ENCODE measurements at places on chromosomes 12 and 14.
A peak's percentile ranks its signal among the peaks of the same experiment; 100 is the strongest.

DNA sequence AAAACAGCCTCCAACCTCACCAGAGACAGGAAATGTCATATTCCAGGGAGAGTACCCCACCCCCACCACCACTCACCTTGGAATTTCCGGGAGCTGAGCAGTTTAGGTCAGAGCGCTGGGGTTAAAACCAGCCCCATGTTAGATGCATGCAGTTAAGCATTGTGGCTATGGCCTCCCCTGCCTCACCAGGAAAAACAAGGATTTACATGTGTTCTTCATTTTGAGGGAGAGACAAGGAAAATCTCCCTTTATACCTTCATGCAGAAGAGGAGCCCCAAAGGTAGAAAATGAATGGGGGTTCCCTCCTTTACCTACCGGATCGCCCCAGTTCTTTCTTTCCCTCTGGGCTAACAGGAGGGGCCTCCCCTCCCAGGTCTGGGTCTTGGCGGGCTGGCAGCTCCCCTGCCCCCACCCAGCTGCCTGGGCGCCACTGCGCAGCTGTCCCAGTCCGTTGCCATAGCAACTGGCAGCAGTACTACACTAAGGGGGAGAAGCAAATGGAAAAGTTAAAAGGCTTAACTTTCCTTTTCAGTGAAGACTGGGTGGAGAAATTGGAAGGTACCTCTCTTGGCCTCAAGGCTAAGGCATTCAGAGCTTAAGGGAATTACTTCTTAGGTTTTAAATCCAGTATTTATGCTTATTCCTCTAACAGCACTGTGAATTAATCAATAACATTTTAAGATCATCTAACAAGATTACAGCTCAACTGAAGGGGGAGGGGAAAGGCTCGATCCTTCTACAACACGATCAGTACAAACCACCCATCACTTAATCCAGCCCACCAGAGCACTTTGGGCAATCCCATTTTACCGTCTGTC is 20.5 kb downstream of the CBX5 start:
- H3K36me3 ChIP-seq = peaks cover 20% of the 10 kb centered on the region
- H3K4me1 ChIP-seq = peaks cover 59% of the 10 kb centered on the region
- H3K27me3 ChIP-seq = no peaks in the 10 kb centered on the region
- H3K27ac ChIP-seq = peak overlapping the region; percentile 97
- H3K4me3 ChIP-seq = peak overlapping the region; percentile 88
- peak; percentile 84 for DNase-seq

- no peak overlapping the region for H3K4me3 ChIP-seq
- H3K4me1 ChIP-seq = peaks cover 23% of the 10 kb centered on the region
- peaks cover 4% of the 10 kb centered on the region for H3K27me3 ChIP-seq
- H3K27ac ChIP-seq = no peak overlapping the region
Measured at GRCh38 chr14:64910847-64911495, 3.3 kb upstream of the CHURC1 start.

DNA sequence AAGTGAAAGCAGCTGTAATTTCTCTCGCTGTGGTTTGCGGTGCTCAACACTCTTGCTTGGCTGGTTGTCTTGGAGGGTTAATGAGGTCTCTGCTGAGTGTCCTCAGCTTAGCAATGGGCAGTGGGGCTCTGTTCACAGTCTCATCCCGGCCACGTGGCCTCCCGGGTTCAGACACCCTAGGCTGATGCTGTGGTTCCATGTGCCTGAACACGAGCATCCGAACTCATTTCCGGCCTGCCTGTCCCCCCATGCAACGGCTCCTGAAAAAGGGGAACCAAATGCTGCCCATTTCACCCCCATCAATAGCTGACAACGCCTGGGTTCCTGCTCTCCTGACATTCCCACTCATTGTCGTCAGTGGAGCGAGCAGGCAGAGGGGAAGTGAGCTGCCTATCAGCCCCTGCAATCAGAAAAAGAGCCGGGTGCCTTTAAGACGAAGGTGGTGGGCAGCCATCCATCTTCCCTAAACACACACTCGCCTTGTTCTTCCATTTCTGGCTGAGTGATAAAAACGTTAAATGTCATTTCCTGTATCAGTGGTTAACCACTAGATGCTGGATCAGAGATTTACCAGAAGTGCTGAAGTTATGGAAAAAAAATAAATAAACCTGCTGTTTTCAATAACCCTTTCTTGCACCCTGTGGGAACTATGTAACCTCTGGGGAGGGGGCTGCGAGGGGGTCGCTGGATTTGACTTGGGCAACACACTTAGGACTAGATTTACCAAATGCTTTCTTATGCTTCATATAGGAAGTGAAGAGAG is 60.3 kb upstream of the BCL2L14 start:
- DNase-seq = peak; percentile 22
- H3K27ac ChIP-seq = no peak overlapping the region
- H3K4me3 ChIP-seq = peak overlapping the region; percentile 14
- peaks cover 17% of the 10 kb centered on the region for H3K27me3 ChIP-seq
- peaks cover 48% of the 10 kb centered on the region for H3K4me1 ChIP-seq

DNA sequence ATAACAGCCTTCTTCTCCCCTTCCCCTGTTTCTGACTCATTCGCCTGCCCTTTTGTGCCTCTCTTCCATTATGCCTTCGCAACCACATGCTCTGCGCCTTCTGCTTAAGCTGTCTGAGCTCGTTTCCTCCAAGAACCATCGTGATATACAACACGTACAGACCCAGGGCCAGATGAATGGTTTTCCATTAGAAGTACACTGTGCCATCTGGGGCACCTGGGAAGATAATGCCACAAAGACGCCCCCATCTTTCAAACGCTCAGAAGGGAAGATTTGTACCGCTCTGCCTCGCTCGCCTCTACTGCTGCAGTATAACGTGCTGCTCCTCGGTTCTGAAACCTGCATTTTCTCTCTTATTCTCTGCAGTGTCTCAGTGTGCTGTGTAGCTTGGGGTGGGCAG is 470.9 kb upstream of the STXBP6 start:
- DNase-seq = no peak
- H3K4me1 ChIP-seq = no peaks in the 10 kb centered on the region
- H3K27ac ChIP-seq = no peak overlapping the region

GRCh38 chr12:102728506-102729242 is 188.4 kb downstream of the PAH start:
- H3K27me3 ChIP-seq = no peaks in the 10 kb centered on the region
- no peak overlapping the region for H3K27ac ChIP-seq

GRCh38 chr14:65361920-65362319 is 50.6 kb upstream of the FUT8 start:
- no peak overlapping the region for H3K4me3 ChIP-seq
- H3K4me1 ChIP-seq = peaks cover 19% of the 10 kb centered on the region
- DNase-seq = no peak
- no peaks in the 10 kb centered on the region for H3K36me3 ChIP-seq

DNA sequence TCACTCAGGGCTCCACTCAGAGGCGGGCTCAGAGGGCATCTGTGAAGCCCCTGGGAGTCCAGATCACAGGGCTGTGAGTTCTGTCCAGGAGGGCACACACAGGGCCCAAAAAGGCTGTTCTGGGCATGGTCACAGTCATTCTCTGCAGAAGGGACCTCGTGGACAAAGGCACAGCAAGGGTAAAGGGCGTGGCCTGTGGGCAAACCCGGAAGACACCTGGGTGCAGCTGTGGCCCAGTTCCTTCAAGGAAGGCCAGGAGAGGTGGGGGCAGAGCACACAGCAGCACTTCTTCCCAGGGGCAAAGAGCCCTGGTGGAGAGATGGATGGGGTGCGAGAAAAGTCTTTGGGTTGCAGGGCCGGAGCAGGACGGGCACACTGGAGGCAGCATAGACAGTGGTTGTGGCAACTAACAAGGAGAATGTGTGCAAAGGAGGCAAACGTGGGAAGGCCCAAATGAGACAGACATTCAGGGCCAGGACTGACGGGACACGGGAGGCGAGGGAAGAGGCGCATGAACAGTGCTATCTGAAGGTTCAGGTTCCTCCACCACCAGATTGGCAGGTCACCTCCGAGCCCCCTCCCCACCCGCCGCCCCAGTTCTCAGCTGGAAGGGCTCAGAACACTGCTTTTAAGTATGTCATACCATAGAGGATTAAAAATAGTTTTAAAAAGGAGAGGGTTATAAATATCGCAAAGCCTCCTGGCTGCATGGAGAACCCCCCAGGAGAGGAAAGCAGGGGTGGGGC is 8.9 kb downstream of the CLMN start:
- H3K27me3 ChIP-seq = peaks cover 14% of the 10 kb centered on the region
- H3K4me1 ChIP-seq = no peaks in the 10 kb centered on the region
- no peak overlapping the region for H3K27ac ChIP-seq

- H3K27ac ChIP-seq = no peak overlapping the region
- no peak overlapping the region for H3K4me3 ChIP-seq
- H3K27me3 ChIP-seq = peaks cover 2% of the 10 kb centered on the region
- peak; percentile 38 for DNase-seq
- no peaks in the 10 kb centered on the region for H3K36me3 ChIP-seq
- peaks cover 12% of the 10 kb centered on the region for H3K4me1 ChIP-seq
Measured at GRCh38 chr14:58100735-58101368, 51.2 kb downstream of the ARMH4 start.

GRCh38 chr12:122064025-122064777 is 14.4 kb upstream of the MLXIP start:
- peak overlapping the region; percentile 93 for H3K27ac ChIP-seq
- H3K27me3 ChIP-seq = peaks cover 2% of the 10 kb centered on the region
- peaks cover 32% of the 10 kb centered on the region for H3K4me1 ChIP-seq
- H3K4me3 ChIP-seq = peak overlapping the region; percentile 80
- DNase-seq = peak; percentile 66
- no peaks in the 10 kb centered on the region for H3K36me3 ChIP-seq

DNA sequence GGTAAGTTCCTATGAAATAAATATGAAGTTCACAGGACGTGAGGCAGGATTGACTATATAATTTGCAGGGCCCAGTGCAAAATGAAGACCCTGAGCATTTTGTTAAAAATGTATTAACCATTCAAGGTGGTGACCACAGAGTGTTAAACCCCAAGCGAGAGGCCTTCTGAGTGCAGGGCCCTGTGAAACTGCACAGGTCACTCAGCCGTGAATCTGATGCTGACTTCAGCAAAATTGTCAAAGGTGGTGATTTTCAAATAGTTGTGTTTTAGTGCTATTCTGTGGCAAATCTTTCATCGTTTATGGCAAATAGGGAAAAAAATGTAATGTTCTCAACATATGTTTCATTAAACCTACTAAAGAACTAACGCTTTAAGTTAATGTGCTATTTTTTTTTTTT is 334.0 kb upstream of the NAV3 start:
- H3K27ac ChIP-seq = no peak overlapping the region
- DNase-seq = no peak
- H3K36me3 ChIP-seq = no peaks in the 10 kb centered on the region
- H3K27me3 ChIP-seq = no peaks in the 10 kb centered on the region
- H3K4me3 ChIP-seq = no peak overlapping the region
- H3K4me1 ChIP-seq = no peaks in the 10 kb centered on the region

- peak overlapping the region; percentile 99 for H3K27ac ChIP-seq
- H3K4me1 ChIP-seq = peaks cover 46% of the 10 kb centered on the region
- peak overlapping the region; percentile 94 for H3K4me3 ChIP-seq
- no peak for DNase-seq
Measured at GRCh38 chr14:75281654-75282019, 3.0 kb downstream of the FOS start.

DNA sequence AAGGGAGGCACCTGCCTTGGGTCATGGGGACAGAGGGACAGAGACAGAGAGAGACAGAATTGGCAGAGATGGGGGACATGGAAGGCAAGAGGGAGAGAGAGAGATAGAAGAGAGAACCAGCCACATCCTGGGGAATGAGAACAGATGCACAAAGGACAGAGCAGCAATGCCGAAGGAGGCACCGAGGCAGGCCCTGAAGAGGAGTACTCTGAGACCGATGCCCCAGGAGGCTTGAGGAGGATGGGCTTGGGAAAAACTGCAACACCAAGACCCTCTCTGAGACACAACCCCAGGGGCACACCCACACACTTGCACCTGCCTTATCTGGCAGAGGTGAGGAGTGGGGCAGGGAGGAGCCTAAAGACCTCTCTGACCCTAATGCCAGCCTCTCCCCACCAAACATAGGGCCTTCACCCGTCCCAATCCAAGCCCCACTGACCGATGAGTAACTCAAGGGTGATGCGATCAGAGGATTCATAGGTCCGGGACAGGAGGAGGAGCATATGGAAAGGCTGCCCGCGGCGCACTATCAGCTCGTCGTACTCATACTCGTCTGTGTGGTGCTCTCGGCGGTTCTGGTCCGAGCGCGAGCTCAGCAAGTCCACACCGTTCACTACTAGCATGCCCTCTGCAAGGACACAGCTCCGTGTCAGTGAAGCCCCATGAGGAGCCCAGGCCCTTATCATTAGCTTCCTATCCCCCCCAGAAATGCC is 1.6 kb downstream of the TGM1 start:
- no peak for DNase-seq
- no peaks in the 10 kb centered on the region for H3K27me3 ChIP-seq
- no peak overlapping the region for H3K4me3 ChIP-seq
- H3K4me1 ChIP-seq = peaks cover 18% of the 10 kb centered on the region

DNA sequence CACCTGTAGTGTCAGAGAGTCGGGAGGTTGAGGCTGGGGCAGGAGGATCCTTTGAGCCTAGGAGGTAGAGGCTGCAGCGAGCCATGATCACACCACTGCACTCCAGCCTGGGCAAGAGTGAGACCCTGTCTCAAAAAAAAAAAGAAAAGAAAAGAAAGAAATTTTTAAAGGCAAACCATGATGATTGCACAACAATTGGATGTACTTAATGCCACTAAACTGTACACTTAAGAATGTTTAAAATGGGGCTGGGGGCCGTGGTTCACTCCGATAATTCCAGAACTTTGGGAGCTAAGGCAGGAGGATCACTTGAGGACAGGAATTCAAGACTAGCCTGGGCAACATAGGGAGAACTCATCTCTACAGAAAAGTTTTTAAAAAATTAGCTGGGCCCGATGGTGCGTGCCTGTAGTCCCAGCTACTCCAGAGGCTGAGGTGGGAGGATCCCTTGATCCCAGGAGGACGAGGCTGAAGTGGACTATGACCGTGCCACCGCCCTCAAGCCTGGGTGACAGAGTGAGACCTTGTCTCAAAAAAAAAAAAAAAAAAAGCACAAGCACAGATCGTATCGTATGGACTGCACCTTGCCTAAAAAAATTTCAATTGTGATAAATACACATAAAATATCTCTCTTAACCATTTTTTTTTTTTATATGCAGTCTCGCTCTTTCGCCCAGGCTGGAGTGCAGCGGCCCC is 32.7 kb downstream of the JAG2 start:
- 0 out of 2 replicates have a peak, but pooled peaks cover 4% of the 10 kb centered on the region for H3K36me3 ChIP-seq
- no peak for DNase-seq
- peaks cover 6% of the 10 kb centered on the region for H3K27me3 ChIP-seq
- no peak overlapping the region for H3K4me3 ChIP-seq
- H3K27ac ChIP-seq = no peak overlapping the region

DNA sequence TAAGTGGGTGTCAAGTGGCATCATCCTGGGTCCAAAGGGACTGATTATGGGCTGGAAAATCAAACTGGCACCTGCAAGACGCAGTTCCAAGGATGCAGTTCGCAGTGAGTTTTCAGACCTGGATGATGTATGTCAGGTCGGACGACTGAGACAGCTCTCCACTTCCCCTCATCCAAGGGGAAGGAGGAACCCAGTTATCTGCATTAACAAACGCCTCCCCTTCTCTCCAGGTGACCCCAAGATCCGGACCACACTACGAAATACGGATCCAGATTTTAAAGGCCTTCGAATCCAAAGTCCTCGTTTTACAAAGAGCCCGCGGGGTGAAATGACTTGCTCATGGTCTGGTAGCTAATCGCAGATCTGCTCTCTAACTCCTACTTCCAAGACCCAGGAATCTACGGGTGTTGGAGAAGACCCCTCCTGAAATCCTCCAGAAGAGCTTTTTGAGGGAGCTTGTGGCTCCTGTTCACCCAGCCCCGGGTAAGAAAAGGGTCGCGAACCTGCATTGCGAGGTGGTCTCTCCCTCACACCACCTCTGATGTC is 460 bp upstream of the SYNE2 start:
- H3K4me1 ChIP-seq = peaks cover 17% of the 10 kb centered on the region
- H3K27ac ChIP-seq = no peak overlapping the region
- no peak for DNase-seq

GRCh38 chr12:120369603-120370342 is 809 bp upstream of the MSI1 start:
- no peak overlapping the region for H3K4me3 ChIP-seq
- H3K27ac ChIP-seq = no peak overlapping the region
- no peak for DNase-seq
- no peaks in the 10 kb centered on the region for H3K4me1 ChIP-seq
- H3K36me3 ChIP-seq = no peaks in the 10 kb centered on the region

Measured in HFFc6 (cell line).